Colonic mucosa (tissue), 4 donors: ENCODE measurements at places on chromosomes 7 and 10.

DNA sequence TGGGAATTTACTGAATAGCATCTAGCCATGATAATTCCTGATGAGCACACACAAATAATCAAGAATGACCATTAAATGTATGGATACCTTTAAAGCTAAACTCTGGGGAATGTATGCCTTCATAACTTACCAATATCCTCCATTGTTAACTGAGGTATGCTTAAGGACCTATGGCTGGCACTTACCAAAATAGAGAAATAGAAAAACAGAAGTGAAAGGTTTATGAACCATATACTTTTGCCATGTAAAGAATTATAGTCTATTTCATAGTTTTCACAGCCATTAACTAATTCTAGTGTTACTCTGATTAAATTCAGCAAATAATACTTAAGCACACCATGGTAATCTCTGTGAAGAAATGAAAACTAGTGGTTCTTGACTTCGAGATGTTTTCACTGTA is 1360.6 kb upstream of the LRRTM3 start:
- no peak for DNase-seq

DNA sequence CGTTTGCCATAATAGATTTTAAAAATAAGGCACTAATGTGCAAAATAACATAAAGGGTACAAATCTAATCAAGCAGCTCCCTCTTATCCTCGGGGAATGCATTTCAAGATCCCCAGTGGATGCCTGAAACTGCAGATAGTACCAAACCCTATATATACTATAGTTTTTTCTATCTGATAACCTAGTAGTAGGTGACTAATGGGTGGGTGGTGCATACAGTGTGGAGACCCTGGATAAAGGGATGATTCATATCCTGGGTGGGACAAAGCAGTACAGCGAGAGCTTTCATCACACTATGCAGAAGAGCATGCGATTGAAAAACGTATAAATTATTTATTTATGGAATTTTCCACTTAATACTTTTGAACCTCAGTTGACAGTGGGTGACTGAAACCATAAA is 464.5 kb downstream of the GRID1 start:
- DNase-seq: no peak

GRCh38 chr7:126442908-126443307 is 809.8 kb downstream of the GRM8 start:
- DNase-seq: no peak

DNA sequence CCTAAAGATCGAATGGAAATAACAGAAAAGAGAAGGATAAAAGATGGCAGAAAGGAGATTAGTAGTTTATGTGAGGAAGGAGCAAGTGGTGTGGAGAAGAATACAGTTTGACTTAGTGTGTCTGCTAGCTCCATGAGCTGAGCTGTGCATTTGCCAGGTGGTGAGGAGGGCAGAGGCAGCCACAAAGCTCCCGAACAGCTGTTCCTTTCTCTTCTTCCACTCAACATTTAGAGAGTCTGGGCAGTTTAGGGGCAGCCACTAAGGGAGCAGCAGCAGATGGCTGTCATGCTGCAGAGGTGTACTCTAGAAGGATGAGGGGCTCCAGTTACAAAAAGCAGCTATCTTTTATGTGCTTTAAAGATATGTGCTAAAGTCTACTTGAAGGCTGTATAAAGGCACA is 674.4 kb downstream of the GRM8 start:
- no peak for DNase-seq

- no peak for DNase-seq
Measured at GRCh38 chr7:71144963-71145362, 13.0 kb downstream of the GALNT17 start.

- DNase-seq: no peak
Measured at GRCh38 chr7:137932881-137933269, 69.0 kb downstream of the CREB3L2 start.

GRCh38 chr10:132463333-132464255 is 66.6 kb downstream of the PWWP2B start:
- no peak for DNase-seq

DNA sequence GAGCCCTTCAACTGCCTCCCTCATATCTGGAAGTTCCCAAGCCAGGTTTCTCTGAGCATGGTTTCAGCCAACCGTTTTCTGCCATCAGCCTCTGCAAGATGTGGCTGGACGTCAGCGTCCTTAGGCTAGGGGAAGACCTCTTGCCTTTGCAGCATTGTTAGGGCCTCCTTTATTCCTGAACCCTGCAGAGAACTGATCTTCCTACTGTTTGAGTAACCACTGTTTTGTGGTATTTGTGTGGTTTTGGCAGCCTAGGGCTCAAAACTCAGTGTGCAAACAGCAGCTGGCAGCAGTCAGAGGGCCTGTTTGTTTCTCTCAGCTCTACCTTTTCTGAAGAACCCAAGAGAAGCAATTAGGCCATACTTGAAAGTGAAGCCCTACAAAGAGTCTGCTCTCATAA is 83.4 kb upstream of the SEMA3E start:
- no peak for DNase-seq

- no peak for DNase-seq
Measured at GRCh38 chr10:113982769-113983168, 60.9 kb upstream of the ADRB1 start.

DNA sequence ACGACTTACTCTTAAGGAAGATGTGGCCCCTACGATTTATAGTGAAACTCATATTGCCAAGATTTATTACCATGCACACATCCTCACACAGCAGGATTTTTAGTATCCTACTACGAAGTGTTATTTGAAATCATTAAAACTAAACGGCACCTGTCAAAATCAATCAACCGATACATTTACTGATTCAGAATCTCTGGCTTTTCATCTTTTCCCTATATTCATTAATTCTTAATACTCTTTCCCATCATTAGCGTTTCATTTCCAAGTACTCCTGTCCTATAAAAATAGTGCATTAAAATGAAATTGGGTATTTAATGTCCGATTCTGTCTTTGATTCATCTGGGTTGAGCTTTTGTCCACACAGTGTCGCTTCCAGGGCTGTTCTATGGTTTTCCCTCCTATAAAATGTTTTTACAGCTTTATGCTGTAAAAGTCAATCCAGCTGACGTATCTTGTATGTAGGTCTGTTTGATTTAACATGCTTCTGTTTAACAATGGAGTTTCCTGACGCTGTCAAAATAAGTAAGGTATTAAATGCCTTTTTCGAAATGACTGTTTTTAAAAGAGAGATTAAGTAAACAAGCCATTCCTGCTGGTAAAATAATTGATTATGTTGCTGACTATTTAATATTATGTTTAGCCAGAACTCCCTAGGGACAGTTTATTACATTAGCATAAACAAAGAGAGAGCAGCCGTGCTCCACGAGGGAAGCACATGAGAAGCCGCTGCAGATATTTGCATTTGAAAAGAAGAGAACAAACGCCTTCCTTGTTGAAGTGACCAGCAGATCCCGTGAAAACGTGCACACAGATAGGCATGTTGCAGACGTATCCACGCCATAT is 22.3 kb upstream of the SFMBT2 start:
- no peak for DNase-seq
